ENCODE measurements at places on chromosomes 11 and 22.

GRCh38 chr11:67614730-67615714, 8.3 kb downstream of the NDUFV1 start:
- peak; percentile 33 for DNase-seq

DNA sequence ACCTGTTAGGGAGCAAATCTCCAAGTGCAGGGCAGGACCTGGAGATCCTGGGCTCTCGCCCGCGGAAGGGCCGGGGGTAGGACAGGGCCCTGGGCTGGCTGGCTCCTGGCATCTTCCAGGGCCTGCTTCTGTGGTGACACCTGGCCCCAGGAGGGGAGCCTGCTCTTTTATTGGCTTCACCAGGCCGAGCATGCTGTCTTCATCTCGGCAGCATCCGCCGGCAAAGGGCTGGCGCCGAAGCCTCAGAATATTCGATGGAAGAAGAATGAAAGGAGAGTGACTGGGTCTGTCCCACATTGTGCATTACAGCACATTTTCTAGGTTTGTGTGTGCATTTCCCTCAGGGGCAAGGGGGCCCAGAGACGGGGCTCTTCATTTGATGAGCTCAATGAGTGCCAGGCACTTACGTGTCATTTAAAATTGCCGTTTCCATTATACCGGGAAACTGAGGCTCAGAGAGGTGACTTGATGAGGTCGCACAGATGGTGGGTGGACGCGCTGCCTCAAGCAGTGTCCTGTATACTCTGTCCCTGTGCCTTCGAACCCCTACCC, 70.0 kb downstream of the RBX1 start:
- DNase-seq: peak; percentile 6

DNA sequence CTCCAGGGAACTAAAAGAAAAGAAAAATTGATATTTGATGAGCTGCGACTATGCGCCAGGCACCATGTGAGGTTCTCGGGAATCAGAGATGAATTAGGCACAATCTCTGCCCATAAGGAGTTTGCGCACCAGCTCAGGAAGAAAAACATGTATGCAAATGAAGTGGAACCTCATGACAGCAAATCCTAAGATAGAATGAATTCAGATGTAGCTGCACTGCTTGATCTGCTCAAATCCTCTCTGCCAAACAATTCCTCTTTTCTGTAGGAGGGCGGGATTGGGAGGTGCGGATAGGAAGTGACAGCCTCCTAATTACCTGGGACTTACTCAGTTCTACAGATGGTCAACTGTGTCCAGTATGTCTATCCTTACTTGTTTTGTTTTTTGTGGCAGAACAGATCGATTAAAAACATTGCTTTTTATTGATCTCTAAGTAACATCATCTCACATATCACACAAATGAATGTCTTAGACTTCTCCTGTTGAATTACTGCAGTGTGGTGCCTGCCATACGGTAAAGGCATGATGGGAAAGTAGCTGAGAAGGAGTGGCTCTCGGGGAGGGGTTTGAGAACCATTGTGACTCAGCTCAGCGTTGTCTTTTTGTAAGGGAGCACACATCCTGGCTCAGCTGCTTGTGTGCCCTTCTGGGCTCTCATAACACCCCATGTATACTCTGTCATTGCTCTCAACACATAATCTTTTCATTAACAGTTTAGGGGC, 13.9 kb downstream of the CRTAM start:
- DNase-seq: no peak

DNA sequence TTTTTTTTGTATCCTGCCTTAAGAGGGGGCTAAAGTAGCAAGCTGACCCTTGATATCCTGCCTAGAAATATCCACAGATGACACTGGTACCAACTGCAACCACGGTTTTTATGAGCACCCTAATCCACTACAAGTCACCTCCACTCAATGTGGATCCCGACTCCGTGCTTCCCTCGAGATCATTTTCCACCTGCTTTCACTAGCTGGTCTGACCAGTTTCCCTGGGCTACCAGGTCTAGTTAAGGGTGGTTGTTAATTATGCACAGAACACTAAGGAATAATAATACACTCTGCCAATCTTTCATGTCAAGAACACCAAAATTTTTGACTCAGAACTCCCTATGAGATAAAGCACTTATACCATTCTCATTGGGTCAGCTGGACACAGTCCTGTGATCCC, 82.3 kb downstream of the ABTB2 start:
- no peak for DNase-seq

DNA sequence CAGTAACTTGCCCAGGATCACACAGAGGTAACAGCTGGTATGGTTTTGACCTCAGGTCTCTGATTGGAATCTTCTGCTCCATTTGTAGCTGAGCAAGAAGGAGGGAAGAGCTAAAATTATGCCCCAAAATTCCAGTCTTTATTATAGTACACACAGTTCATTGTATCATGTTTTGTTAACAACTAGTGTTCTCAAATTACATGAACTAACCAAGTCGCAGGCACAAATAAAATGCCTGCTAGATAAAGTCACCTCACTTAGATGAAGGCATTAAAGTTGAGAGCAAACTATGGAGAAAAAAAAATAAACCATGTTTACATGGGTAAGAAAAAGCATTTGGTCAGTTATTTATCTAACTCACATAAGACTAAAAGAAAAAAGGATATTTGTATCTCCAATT, 58.8 kb downstream of the PDGFD start:
- DNase-seq: no peak

DNA sequence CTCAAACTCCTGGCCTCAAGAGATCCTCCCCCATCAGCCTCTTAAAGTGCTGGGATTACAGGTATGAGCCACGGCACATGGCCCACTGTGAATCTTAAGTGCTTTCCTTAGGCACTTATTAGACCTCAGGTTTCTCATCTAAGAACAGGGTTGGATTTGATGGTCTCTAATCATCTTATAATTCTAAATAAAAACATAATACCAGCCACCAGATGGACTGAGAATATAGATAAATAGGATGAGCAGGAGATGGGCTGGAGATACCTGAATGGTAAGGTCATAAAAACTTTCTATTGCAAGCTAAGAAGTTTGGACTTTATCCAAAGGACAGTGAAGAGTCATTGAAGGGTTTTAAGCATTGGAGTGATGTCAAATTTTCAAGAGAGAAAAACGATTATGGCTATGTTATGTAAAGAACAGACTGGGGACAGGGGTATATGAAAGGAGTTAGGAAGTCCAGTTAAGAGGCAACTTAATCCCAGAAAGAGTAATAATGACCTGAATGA, 85.2 kb downstream of the RELT start:
- DNase-seq: peak; percentile 3

- no peak for DNase-seq
Observed at GRCh38 chr11:75024764-75025211, 36.1 kb downstream of the NEU3 start.

DNA sequence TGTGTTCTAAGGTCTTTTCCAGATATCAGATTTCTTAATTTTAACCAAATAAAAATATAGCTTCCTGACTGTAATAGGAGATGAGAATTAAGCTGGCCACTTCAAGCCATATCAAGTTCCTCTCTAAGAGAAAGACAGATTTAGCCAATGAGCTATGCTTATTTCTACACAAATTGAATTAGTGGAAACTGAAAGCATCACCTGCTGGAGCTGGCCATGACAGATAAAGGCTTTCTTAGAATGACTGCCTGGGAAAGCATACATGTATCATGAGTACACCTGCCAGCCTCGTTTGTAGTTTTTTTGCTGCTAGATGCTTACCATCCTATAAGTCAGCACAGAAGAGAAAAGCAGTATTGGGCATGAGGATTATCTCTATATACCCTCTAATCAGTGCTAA, 53.5 kb upstream of the DBX1 start:
- DNase-seq: no peak

DNA sequence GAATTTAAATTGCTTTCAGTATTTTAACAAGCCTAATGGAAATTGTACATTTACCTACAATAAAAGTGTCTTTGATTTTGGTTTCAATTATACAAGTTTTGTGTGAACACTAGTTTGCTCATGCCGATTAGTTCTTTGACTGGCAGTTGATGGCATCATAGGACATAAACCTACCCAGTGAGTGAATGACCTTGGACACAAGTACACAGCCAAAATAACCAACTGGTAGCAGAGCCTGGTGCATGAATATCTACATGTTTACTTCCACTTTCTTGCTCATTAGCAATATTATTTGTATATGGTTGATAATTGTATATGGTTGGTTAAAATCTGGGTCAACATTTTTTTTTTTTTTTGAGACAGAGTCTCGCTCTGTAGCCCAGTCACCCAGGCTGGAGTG, 37.8 kb downstream of the STIM1 start:
- no peak for DNase-seq

- no peak for DNase-seq
Observed at GRCh38 chr11:13475091-13475490, 12.1 kb upstream of the BTBD10 start.

GRCh38 chr22:48704335-48704734, 1123.3 kb downstream of the BRD1 start:
- DNase-seq: no peak

GRCh38 chr11:18633256-18634139, 644 bp downstream of the SPTY2D1 start:
- no peak for DNase-seq

DNA sequence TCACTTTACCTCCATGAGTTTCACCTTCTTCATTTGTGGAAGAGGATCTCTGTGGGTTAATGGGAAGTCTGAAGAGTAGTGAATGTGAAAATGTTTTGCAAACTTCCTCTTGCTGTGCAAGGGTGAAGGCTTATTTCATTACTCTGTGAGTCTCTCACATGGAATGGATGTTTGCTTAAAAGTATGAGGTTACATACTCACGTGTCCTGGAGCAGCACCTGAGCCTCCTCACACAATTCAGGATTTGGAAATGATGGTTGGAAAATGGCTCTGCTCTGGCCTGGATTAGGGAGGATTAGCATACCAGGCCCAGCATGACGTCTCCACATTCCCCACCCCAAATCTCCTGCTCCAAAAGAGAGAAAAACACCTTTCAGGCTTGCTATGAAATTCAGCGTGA, 4.8 kb downstream of the GRAMD1B start:
- no peak for DNase-seq

GRCh38 chr11:40281052-40281580, 1178.3 kb downstream of the LRRC4C start:
- no peak for DNase-seq

GRCh38 chr11:30861064-30861463, 274.9 kb upstream of the MPPED2 start:
- DNase-seq: no peak

DNA sequence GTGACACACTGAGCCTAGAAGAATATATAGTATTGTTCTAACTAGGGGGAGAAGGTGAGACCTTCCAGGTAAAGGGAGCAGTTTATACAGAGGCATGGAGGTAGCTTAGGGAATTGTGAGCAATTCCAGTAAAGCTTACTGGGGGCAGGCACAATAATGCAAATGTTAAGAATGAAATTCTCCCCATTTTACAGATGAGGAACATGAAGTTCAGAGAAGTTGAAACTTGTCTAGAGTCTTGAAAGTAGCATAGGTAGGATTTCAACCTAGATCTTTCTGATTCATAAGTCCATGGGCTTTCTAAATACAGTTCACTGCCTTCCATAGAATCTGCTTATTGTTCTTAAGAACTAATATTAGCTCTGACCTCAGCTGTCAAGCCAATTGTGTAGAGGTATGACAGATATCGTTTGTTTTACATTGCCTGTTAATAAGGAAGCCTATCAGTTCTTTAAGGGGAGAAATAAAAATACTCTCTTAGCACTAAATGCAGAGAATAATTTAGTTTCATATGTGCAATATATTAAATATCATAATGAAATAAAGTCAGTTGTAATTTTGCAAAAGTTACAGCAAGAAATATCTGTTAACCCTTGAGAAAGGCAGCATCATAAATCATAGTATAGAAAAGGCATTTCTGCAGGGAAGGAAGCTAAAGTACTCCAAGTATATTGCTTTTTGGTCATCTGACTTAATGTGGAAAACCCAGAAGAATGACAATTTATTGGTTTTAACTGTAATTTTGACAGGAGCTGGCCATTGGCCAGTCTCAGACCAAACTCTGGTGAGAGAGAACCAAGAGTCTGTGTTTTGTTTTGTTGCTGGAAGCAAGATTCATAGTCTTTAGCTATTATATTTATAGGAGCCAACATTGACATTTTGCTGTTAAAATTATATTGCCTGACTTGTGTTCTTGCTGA, 181.8 kb downstream of the UVRAG start:
- no peak for DNase-seq

DNA sequence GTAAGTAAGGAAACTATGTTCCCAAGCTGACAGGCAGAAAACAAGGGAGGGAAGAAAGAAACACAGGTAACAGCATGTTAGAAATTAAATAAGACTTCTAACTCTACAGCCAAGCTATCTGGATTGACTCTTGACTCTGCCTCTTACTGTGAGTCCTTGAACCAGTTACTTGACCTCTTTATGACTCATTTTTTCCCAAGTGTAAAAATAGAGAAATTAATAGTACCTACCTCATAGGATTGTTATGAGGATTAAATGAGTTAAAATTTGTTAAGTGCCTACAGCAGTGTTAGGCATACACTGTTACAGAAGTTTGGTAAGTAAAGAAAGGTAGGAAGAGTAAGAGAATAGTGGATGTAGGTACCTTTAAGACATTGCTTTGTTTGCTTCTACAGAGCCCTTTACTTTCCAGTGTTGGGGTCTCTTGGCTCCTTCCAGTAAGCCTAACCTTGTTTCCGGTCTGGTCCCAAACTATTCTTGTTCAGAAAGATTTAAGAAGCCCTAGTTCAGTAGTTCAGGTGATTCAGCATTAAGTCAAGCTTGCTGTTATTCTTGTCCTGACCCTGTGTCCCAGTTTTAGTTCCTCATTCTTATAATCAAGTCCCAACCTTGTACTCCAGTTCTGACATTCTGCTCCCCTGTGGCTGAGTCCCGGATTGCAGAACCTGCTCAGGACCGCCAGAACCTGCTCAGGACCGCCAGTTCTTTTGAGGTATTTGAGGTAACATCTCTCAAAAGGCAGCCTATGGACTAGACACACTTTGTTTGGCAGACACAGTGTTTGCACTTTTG, 963.4 kb upstream of the CCDC90B start:
- DNase-seq: no peak

DNA sequence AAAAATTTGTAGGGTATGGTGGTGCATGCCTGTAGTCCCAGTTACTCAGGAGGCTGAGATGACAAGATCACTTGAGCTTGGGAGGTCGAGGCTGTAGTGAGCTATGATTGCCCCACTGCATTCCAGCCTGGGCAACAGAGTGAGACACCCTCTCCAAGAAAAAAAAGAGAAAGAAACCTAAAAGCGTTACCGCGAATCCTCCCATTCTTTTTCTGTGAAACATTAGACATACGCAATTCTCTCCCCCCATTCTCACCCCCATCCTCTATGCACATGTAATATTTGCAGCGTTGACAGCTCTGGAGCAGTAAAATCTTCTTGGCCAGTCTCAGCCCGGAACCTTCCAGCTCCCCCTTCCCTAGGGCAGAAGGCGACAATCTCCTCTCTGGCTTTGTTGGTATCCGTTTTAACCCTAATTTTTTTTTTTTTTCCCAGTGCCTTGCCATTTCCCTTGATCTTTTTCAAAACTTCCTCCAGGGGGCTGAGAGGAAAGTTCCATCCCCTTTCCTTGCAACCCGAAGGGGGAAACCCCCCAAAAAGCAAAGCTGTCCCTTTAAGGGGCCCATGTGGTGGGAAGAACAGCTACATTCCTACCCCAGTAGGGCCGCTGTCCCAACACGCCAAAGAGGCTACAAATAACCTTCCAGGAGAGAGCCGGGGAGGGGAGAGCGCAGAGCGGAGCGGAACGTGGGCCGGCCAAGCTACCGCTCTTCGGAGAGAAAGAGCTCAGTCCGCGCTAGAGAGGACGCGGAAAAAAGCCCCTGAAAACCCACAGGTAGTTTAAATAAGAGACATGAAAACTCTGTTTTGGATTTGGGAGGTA, 1.9 kb downstream of the LRP4 start:
- peak; percentile 96 for DNase-seq

- peak; percentile 83 for DNase-seq
Observed at GRCh38 chr11:27040302-27041115, at the start of gene BBOX1. TSS of gene BBOX1 (plus strand) at chr11:27040815. CDS start at chr11:27055431, 14,616 bp downstream.

Measured in RWPE1 (cell line).